ENCODE measurements at places on chromosomes 11 and 22.
A peak's percentile ranks its signal among the peaks of the same experiment; 100 is the strongest.

GRCh38 chr11:19789835-19790710 is 77.4 kb downstream of the NAV2 start:
- DNase-seq: no peak

DNA sequence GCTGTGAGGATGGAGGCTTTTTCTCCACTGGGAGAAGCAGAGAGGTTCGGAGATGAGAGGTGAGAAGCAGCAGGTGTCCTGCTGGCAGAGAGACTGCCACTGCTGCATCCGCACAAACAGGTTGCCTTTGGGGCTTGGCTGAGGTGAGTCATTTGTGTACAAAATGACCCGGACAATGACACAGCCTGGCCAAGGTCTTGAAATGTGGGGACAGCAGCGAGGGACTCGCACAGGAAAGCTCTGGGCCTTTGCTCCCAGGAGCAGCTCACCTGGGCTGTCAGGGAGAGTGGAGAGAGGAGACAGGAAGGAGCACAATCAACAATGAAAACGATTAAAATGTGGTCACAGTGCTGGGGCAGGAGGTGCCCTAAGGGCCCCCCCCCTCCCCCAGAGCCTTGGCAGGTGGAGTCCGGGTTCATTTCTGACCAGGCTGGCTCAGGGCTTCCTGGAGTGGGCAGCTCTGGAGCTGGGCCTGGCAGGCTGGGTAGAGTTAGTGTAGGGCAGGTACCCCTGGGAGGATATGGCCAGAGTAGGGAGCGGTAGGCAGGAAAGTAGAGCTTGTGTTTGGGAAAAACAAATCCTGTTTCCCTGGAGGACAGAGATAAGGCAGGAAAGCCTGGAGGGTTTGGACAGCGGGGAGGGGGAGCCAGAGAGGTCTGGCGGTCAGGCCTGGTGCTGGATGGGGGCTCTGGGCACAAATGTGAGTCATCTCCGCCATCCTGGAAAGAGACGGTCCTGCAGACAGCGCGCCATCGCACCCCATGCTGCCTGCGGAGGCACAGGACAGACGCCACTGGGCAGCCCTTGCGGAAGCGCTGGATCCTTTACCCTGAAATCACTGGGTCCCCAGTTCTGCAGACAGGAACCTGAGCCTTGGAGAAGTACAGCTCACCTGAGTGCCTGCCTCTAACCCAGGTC is 37.8 kb upstream of the CELSR1 start:
- DNase-seq: no peak

DNA sequence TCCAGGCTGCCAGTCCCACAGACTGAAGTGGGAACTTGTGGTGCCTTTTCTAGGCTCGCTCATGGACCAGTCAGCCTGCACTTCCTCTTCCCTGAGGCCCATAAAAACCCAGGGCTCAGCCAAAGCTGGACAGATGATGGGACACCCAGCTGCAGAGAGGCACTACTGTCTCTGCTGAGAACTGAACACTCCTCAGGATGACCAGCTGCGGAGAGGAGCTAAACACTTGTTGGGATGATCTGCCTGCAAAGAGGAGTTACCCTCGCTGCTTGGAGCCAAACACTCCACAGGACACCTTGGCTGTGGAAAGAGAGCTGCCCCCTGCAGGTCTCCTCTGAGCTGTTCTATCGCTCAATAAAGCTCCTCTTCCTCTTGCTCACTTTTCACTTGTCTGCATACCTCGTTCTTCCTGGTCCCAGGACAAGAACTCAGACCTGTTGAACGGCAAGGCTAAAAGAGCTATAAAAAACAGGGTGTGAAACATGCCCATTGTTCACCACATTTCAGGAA is 465.5 kb downstream of the GUCY1A2 start:
- DNase-seq: no peak

GRCh38 chr11:37597776-37598175 is 999.7 kb upstream of the RAG2 start:
- no peak for DNase-seq

- no peak for DNase-seq
These were observed 181.4 kb downstream of the BCR start for GRCh38 chr22:23361676-23362075.

DNA sequence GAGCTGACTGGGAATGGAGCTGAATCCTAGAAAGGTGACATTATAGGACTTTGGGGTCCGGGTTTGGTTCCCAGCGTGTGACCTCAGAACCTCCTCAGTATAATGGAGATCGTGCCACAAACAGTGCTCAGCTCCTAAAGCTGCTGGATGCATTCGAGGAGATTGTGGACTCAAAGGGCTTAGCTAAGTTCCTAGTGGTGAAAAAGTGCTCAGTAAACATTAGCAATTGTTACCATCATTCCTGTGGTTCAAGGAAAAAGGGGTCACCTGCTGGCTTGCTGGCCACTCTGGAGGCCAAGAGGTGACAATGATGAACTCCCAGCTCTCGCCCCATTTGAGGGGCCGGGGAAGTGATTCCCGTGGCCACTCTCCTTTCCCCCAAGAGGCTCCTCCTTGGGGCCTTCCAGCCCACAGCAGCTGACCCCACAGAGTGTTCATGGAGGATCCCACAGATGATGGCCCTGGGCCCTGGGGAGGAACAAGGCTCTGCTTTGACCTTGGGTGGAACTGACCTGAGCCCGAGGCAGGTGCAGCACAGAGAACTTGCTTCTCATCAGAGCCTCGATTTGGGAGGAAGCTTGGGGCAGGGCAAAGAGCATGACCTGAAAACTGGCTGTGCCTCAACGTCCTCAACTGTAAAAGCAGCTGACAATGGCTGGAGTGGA is 40.1 kb downstream of the TRIM29 start:
- DNase-seq: no peak

- peak; percentile 78 for DNase-seq
These were observed 16.0 kb downstream of the PIM3 start for GRCh38 chr22:49976439-49977175.

Data from germinal center (tissue), 1 donor.